ENCODE measurements at places on chromosomes 13 and 19.
A peak's percentile ranks its signal among the peaks of the same experiment; 100 is the strongest.

- DNase-seq: peak; percentile 86
These were observed 3.5 kb upstream of the NAPSA start for GRCh38 chr19:50368649-50369570.

DNA sequence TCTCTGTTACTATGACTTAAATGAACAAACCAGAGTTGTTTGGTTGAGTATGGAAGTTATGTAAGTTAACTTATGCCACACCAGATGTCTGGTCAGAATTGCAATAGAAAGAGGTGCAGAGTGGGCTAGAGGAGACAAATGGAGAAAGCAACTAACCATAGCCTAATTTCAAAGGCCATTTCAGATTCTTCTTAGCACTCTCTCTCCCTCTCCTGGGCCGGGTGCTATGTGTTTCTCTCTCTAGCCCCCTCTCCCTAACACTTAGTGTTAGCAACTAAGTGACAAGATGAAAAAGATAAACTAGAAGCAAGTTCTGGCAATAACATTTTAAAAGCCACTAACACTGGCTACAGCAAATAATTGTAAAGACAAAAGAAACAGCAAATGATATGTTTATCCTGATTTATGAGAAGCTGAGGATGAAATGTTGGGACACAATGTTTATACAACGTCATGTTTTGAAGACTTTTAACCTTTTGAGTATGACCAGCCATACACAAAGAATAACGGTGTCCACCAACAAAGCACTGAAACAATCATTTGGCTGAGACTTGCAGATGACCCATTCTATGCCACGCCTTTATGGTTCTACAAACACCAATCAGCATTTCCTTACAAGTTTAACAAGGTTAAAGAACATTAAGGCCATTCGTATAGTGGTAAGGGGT is 18.6 kb downstream of the SERPINE3 start:
- no peak for DNase-seq

- no peak for DNase-seq
These were observed 796.9 kb downstream of the SLITRK1 start for GRCh38 chr13:83085186-83085900.

- DNase-seq: no peak
These were observed 10.4 kb downstream of the CLASRP start for GRCh38 chr19:45049073-45049736.

- DNase-seq: no peak
These were observed at the start of gene HOOK2 for GRCh38 chr19:12774588-12775555. Gene HOOK2 (minus strand): TSS chr19:12775552. CDS start chr19:12775449, 103 bp downstream.

GRCh38 chr19:2083174-2083854 is 12.8 kb downstream of the MOB3A start:
- no peak for DNase-seq

GRCh38 chr13:110289174-110289573 is 17.8 kb downstream of the COL4A1 start:
- no peak for DNase-seq

DNA sequence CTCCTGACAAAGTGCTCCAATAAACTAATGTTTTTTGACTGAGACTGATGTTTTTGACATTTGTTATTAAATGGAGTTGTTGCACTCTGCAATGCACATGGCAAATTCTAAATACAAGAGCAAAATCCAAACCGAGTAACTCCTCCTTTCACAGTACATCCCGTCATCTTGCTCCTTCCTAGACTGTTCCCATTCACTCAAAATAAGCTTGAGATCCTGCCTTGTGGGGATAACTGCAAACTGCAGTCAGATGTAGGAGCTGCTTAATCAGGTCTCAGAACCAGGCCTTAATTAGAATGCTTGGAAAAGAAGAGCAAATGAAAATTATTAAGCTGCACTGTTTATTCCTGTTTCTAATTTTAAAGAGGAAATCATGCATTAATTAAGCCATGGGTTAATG is 134.8 kb upstream of the SPRY2 start:
- no peak for DNase-seq

DNA sequence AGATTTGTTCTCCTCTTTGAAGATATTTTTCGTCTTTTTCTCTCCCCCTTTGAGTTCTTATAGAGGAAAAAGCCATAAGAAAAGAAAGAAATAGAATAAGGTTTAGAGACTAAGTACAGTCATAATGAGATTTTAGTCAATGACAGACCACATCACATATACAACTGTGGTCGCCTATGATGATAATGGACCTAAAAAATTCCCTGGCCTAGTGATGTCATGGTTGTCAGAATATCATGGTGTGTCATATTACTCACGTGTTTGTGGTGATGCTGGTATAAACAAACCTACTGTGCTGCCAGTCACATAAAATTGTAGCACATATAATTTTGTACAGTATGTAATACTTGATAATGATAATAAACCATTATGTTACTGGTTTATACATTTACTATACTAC is 1096.1 kb downstream of the OLFM4 start:
- DNase-seq: no peak

DNA sequence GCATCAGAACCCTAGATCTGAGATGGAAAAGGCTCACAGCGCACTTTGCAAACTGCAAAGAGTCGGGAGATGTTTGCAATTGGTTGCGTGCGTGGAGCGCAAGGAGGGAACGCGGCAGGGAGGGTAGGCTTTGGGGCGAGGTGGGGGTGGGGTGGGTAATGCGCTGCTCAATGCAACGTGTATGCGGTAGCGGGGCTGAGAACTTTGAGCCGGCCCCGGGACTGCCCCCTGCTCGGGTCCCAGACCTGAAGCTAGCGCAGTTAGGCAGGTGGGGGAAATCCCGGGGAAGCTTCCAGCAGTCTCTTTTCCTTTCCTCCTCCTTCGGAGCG is 971 bp downstream of the FOSB start:
- DNase-seq: no peak

- no peak for DNase-seq
These were observed 34.2 kb downstream of the TDRD3 start for GRCh38 chr13:60431108-60431700.

- no peak for DNase-seq
These were observed 50.1 kb upstream of the SPACA7 start for GRCh38 chr13:112325920-112326645.

- no peak for DNase-seq
These were observed 20.5 kb downstream of the DYRK1B start for GRCh38 chr19:39813264-39813993.

GRCh38 chr19:6596621-6597020 is 5.7 kb upstream of the CD70 start:
- DNase-seq: no peak

DNA sequence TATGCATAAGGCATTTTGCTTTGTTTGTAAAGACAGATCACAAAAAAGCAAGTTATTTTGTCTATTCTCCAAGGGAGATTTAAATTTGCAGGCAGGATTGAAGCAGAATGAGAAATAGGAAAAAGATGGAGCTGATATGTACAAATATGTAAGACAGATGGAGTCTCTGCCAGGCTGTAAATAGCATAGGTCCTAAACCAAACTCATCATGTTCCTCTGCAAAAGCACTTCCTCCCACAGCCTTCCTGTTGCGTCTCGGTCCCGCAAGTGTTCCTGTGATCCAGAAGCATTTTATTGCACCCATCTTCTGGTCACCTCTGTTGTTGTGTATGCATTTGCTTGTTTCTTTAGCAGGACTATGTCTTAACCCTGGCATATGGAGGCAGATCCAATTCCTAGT is 95.7 kb upstream of the CLDN10 start:
- DNase-seq: no peak

GRCh38 chr13:29266261-29266660 is 329.2 kb downstream of the SLC7A1 start:
- no peak for DNase-seq

- DNase-seq: no peak
These were observed 848.1 kb upstream of the SLITRK1 start for GRCh38 chr13:84730376-84730775.

DNA sequence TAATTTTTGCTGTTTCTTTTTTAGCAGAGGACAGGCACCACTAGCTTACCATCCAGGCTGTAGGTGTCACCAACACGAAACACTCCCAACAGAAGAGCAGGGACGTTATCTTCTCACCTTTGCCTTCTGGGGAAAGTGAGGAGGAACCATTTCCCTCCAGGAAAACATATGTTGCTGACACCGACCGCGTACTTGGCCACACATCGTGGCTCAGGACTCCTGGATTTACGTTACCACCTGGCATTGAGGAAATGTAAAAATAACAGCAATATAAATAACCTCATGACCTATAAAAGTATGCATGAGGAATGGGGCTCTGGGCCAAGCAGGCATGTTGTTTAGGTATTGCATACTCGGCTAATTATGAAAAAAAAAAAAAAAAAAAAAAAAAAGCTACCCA is 525.1 kb downstream of the MYO16 start:
- DNase-seq: no peak

DNA sequence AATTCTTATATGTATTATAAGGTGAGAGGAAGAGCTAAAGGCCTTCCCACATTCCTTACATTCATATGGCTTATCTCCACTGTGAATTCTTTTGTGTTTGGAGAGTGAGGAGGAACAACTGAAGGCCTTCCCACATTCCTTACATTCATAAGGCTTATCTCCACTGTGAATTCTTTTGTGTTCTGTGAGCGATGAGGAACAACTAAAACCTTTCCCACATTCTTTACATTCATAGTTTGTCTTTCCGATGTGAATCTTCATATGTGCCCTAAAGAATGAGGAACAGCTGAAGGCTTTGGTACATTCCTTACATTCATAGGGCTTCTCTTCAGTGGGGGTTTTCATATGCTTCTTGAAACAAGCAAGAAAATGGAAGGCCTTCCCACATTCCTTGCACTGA is 13.3 kb downstream of the ZNF699 start:
- no peak for DNase-seq

GRCh38 chr19:38949580-38950367 is 19.0 kb downstream of the MRPS12 start:
- DNase-seq: peak; percentile 88

- no peak for DNase-seq
These were observed 8.3 kb downstream of the RFX2 start for GRCh38 chr19:6101991-6102390.

DNA sequence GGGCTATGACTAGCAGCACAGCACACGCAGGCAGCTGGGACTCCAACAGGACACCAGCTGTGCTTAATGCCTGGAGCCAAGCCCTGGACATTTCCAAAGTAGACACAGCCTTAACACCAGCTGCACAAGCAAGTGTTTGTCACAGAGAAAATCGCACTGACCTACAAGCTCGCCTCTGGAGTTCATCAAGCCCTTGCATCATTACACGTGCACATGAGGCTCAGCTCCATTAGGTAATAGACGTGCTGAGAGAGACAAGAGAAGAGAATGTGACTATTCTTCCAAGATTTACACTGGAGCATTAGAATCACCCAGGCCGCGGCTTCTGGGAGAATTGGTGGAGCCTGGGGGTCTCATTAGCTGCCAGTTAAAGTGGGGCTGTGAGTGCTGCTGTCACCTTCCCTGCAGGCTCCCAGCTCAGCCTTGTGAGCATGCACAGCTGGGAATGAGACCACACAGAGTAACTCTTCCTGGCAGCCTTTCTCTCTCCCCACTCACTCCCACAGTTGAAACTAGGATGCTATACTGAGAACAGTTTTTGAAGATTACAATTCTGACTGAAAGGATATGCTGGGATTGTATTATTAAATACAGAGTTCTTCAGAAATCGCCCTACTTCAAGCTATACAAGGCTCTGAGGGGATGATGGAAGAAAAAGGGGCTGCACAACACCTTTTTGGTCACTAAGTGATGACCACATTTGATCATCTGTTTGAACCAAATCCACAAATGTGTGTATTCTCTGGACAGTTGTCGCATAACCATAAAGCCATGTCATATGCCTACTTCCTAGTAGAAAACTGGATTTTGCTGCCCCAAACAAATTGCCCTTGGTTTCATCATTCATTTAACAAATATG is 10.5 kb downstream of the STOML3 start:
- DNase-seq: peak; percentile 23

GRCh38 chr13:45331692-45332035 is 9.3 kb downstream of the TPT1 start:
- no peak for DNase-seq

GRCh38 chr19:3693025-3693925 is 7.0 kb downstream of the PIP5K1C start:
- DNase-seq: no peak

- DNase-seq: no peak
These were observed 59.8 kb upstream of the RCBTB2 start for GRCh38 chr13:48592688-48593049.

GRCh38 chr13:81800433-81800832 is 1459.5 kb upstream of the SPRY2 start:
- no peak for DNase-seq

DNA sequence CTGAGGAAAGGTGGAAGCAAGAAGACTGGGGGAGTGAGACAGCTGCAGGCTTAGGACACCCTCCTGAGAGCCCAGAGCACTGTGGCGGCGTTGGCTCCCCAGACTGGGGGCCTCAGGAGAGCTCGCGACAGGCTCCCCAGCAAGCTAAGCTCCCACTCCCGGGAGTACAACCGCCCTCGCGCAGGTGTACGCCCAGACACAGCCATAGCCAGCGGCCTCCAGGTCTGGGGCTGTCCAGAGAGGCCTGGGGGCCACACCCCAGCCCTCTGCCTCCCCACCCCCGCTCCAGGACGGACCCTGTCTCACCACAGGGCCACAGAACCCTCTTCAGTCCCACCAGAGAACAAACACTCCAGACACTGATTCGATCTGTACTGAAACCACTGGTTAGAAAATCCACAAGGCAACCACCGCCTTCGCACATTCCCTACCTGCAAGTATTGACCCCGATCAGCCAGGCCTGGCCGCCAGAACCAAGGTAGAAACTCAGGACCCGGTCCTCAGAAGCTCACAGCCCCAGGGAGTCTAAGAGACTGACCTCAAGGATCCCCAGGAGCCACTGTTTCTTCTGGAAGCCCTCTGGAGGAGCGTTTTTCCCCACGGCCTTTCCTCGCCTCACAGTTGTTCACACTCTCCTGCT is 16.3 kb downstream of the ZIC5 start:
- no peak for DNase-seq

- no peak for DNase-seq
These were observed 114.5 kb downstream of the POSTN start for GRCh38 chr13:37484056-37484455.

DNA sequence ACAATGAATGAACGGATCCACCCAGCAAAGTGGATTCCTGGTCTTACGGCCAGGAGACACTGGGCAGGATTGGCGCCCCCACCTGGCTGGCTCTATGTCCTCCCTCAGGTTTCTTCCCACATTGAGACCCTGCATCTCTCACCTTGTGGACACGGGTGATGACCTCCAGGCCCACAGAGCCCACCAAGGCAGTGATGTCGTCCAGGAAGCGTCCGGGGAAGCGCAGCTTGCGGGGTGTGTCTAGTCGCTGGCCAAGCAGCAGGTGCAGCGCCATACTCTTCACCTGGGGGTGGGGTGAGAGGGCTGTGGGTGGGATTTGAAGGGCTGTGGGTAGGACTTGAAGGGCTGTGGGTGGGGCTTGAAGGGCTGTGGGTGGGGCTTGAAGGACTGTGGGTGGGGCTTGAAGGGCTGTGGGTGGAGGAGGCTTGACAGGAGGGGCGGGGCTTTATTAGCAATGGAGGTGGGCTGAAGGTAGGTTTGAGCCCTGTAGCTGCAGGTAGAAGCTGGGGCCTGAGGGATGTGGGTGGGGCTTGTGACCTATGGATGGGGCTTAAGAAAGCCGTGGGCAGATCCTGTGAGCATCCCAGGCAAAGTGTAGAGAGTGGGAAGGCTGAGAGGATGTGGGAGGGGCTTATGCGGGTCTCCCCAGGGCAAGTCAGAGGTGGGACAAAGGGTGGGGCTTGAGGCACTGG is 12.1 kb upstream of the ANGPTL8 start:
- DNase-seq: no peak

- no peak for DNase-seq
These were observed 591.5 kb upstream of the PCDH9 start for GRCh38 chr13:67821606-67822005.
